ENCODE measurements at places on chromosomes 2 and 18. TPM values are rescaled to one million over a fixed set of nuclear protein-coding genes. Genes with fewer than 3 reads are reported as not detected.

NEDD4L gene
- total RNA-seq, result 51.5 TPM

APOB gene
- 1.2 TPM for total RNA-seq

SPP2 gene
- 0.22 TPM for total RNA-seq

CHST10 gene
- total RNA-seq, result 34.8 TPM
